AG04450 (cell line): ENCODE measurements at places on chromosomes 2 and 18.
A peak's percentile ranks its signal among the peaks of the same experiment; 100 is the strongest.

- no peak for DNase-seq
These were observed 32.2 kb downstream of the ACVR1 start for GRCh38 chr2:157843935-157844334.

GRCh38 chr2:126888046-126888445 is 10.6 kb upstream of the TEX51 start:
- no peak for DNase-seq

- no peak for DNase-seq
These were observed 53.6 kb downstream of the FAM228A start for GRCh38 chr2:24228470-24228869.

DNA sequence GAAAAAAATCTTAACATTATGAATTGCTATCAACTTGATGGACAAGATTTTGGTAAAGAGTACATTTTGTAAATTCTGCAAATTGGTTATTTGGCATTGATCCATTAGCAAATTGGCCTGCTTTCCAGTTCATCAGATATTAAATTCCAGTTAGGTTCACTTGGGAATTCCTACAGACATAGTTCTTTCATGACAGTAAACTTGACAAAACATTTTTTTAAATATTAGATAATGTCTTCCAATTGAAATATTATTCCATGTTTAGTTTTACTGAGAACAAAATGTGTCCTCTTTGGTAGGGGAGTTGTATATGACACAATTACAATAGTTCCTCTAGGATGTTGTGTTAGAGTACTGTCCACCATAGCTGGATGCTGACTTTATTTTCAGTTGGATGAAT is 141.9 kb downstream of the LCLAT1 start:
- DNase-seq, result no peak

DNA sequence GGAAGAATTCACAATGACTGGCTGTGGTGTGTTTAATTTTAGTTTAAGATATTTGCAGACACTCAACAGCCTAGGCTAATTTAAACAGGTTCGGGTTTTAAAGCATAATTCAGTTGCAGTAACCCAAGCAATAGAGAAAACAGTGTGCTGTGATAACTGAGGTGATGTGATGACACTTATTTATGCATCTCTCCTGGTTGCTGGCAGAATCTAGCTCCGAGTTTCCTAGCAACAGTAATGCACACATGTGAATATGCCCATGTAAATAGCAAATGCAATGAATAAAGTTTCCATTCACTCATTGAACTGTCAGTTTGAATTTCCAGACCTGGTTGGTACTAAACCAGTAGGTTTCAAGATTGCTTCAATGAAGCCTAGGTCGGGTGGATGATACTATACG is 426.5 kb downstream of the TMX3 start:
- DNase-seq, result no peak

DNA sequence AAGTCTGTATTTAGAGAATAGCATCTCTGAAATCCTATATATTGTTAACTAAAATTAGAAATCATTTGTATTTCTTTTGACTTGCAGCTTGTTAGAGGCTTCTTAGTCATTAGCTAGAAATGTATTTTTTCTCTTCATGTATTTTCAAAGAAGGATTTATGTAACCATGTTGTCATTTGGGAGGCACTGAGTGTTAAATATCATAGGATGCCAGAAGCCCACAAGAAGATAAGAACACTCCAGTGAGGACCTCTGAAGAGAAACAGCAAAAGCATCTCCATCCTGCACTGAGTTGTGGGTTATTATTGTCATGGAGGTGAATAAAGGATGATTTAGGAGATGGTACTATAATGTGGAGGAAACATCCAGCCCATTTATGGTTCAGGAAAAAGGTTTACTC is 93.5 kb downstream of the UBE2E3 start:
- no peak for DNase-seq

GRCh38 chr2:145157741-145158591 is 638.0 kb upstream of the ZEB2 start:
- DNase-seq, result peak; percentile 88

GRCh38 chr2:142533177-142533576 is 344.3 kb upstream of the KYNU start:
- DNase-seq, result no peak

DNA sequence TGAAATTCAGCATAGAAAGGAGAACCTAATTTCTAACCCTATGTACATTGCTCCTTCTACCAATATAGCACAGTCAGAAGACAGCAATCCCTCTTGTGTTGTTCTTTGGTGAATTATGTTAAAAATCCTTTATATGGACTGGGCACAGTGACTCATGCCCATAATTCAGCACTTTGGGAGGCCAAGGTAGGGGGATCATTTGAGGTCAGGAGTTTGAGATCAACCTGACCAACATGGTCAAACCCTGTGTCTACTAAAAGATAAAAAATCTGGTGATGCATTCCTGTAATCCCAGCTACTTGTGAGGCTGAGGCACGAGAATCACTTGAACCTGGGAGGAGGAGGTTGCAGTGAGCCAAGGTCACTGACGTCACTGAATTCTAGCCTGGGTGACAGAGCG is 195.6 kb downstream of the TMX3 start:
- DNase-seq, result no peak
